ENCODE measurements at places on chromosomes 3 and 15. TPM values are rescaled to one million over a fixed set of nuclear protein-coding genes. Genes with fewer than 3 reads are reported as not detected.

The NLGN1 gene
- not detected for total RNA-seq

The MYO5C gene
- total RNA-seq: 0.33 TPM

The TLR9 gene
- 0.16 TPM for total RNA-seq

DNA sequence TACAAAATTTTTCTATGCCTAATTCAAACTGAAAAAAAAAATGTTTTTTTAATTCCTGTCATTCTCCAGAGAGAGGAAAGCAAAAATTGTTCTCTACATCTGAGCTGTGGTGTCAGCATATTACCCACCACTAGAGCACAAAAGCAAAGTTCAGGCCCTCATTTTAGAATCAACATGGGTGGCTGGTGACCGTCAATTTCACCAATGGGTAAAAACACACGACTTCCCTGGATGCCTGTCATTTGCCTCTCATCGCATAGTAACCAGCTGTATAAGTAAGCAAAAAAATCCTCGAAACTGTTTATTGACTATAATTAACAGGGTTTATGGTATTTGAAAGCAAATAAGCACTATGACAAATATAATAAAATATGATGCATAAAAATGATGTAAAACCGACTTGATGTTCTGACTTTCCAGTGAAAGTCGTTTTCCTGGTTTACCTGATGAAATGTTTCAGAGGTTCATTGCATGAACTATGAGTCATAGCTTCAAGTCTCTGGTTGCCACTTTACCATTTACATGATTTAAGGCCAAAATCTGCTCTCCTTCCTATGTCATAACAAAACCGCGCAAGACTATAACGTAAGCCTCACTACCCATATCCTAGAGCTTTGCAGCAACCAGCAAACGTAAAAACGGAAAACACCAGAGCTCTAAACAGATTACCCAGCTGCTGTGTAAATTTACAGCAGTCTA lies 60.5 kb downstream of the THBS1 start:
- no peak overlapping the region for H3K4me3 ChIP-seq
- no peaks in the 10 kb centered on the region for H3K27me3 ChIP-seq
- no peak overlapping the region for H3K27ac ChIP-seq
- DNase-seq: no peak
- no peaks in the 10 kb centered on the region for H3K36me3 ChIP-seq

- H3K4me1 ChIP-seq: peaks cover 50% of the 10 kb centered on the region
- no peaks in the 10 kb centered on the region for H3K27me3 ChIP-seq
- no peak overlapping the region for H3K4me3 ChIP-seq
- H3K36me3 ChIP-seq: no peaks in the 10 kb centered on the region
- no peak for DNase-seq
Measured at GRCh38 chr3:188001093-188001492, 152.9 kb upstream of the LPP start.

DNA sequence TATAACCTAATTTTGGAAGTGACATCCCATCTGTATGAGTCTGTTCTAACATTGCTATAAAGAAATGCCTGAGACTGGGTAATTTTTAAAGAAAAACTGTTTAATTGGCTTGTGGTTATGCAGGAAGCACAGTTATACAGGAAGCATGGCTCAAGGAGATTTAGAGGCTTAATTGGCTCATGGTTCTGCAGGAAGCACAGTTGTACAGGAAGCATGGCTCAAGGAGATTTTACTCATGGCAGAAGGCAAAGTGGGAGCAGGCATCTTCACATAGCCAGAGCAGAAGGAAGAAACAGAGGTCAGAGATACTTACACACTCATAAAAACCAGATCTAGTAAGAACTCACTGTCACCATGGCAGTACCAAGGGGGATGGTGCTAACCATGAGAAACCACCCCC lies 193.1 kb upstream of the ADAMTS9 start:
- no peaks in the 10 kb centered on the region for H3K27me3 ChIP-seq
- H3K36me3 ChIP-seq: no peaks in the 10 kb centered on the region
- H3K4me1 ChIP-seq: no peaks in the 10 kb centered on the region
- H3K4me3 ChIP-seq: no peak overlapping the region
- DNase-seq: no peak

DNA sequence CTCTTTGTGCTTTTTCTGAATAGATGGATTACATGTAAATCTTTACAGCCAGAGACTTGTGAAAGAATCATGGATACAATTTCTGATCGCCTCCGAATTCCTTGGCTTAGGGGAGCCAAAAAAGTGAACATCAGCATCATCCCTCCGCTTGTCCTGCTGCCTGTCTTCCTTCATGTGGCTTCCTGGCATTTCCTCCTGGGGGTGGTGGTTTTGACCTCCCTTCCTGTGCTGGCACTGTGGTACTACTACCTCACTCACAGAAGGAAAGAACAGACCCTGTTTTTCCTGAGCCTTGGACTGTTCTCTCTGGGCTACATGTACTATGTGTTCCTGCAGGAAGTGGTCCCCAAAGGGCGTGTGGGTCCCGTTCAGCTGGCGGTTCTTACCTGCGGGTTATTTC lies 5.9 kb downstream of the ZDHHC23 start:
- no peaks in the 10 kb centered on the region for H3K27me3 ChIP-seq
- no peaks in the 10 kb centered on the region for H3K36me3 ChIP-seq
- no peak for DNase-seq
- H3K4me1 ChIP-seq: peaks cover 5% of the 10 kb centered on the region
- H3K4me3 ChIP-seq: no peak overlapping the region

DNA sequence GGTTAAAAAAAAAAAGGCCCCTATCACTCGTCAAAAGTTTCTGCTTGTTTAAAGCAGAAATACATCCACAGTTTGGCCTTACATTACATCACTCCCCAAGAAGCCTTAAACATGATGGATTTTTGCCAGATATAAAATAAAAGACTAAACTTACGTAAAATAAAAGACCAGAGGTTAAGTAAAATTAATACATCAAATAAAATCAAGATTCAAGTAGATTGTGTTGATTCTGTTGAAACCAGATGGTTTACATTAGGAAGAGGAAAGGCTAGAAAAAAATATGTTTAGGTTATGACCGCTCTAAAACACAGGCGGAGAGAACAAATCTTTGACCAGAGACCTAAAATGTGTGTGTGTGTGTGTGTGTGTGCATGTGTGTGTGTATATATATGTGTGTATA lies 104.1 kb downstream of the DUT start:
- no peaks in the 10 kb centered on the region for H3K4me1 ChIP-seq
- no peaks in the 10 kb centered on the region for H3K36me3 ChIP-seq
- H3K27me3 ChIP-seq: no peaks in the 10 kb centered on the region

DNA sequence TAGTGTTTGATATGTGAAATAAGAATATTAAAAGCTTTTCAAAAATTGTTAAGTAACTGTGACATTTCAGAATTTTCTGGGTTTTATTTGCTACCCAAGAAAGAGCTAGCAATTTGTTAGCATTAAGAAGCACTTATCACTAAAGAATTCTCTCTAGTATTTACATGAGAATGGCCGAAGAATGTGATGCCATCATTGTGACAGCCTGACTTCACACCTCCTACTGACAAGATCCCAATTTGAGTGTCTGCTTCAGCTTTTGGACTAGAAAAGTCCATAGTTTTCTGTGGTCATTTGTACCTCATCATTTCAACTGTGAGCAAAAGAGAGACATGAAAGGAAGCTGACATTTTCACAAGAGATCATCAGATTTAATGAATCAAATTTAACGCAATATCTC lies 548.1 kb upstream of the AGTR1 start:
- no peak overlapping the region for H3K27ac ChIP-seq
- H3K4me1 ChIP-seq: no peaks in the 10 kb centered on the region
- H3K27me3 ChIP-seq: no peaks in the 10 kb centered on the region
- no peak overlapping the region for H3K4me3 ChIP-seq
- H3K36me3 ChIP-seq: no peaks in the 10 kb centered on the region

DNA sequence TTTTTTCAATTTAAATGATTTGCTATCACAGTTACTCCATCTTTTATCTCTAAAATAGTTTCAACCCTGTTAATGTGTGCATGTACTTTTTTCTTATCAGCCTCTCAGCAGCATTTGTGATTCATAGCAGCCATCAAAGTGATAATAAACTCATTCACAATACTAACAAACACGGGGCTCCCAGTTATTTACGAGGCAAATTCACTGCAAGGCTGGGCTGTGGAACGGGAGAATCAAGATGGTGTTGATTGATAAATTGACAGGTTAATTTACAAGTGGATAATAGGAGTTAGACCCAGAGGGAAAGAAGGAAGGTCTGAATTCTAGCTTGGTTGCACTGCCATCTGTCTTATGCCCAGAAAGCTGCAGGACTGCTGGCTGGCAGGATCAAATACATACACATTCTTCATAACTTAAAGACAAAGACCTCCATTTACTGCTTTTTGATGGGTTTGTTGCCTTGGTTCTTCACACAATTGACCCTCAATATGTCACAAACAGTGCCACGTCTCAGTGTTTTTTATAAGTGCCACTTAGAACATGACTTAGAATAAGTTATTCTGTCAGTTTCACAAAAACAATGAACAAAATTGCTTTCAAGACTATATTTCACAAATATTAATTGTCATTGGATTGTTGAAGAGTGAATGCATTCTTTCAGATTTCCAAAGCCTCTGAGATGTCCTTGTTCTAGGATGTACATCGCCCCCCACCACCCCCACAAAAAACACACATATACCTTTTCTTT lies 562.8 kb downstream of the NR2F2 start:
- H3K36me3 ChIP-seq: no peaks in the 10 kb centered on the region
- H3K4me1 ChIP-seq: no peaks in the 10 kb centered on the region
- no peaks in the 10 kb centered on the region for H3K27me3 ChIP-seq
- H3K27ac ChIP-seq: no peak overlapping the region

All from CD8-positive, alpha-beta memory T cell (primary cell).